Breast epithelium (tissue), 4 donors: ENCODE measurements at places on chromosomes 5 and 9. TPM values are rescaled to one million over a fixed set of nuclear protein-coding genes. Genes with fewer than 3 reads are reported as not detected.

- no peaks in the 10 kb centered on the region for H3K36me3 ChIP-seq
- no peak for DNase-seq
- no peaks in the 10 kb centered on the region for H3K4me1 ChIP-seq
- no peak overlapping the region for H3K27ac ChIP-seq
- no peak overlapping the region for H3K4me3 ChIP-seq
Measured at GRCh38 chr9:13598738-13599137, 319.2 kb upstream of the MPDZ start.

The CYSRT1 gene
- 0.29 TPM for total RNA-seq

DNA sequence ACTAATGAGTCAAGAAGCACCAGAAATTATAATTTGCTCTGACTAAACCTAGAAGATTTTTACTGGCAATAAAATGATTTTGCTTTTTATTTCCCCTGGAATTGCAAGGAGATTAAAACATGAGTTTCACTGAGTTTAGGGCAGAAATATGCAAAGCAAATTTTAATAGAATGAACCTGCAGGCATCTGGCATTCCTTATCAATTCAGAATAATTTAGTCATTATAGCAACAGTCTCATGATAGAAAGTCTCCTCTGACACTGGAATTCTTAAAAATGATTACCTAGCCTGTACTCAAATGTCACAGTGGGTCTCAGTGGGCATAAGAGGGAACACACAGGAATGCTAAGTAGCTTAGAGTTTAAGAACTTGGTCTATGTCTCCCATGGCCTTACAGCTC lies 195.9 kb downstream of the TTC39B start:
- H3K36me3 ChIP-seq, result no peaks in the 10 kb centered on the region
- no peak for DNase-seq
- no peaks in the 10 kb centered on the region for H3K4me1 ChIP-seq
- H3K27ac ChIP-seq, result no peak overlapping the region

GRCh38 chr9:89710697-89711096 lies 105.9 kb downstream of the GADD45G start:
- no peak overlapping the region for H3K4me3 ChIP-seq
- no peaks in the 10 kb centered on the region for H3K27me3 ChIP-seq
- peak overlapping the region; percentile 20 for H3K27ac ChIP-seq
- no peaks in the 10 kb centered on the region for H3K4me1 ChIP-seq
- H3K36me3 ChIP-seq, result no peaks in the 10 kb centered on the region
- DNase-seq, result no peak

The PCDHGB6 gene
- total RNA-seq, result 8.8 TPM

DNA sequence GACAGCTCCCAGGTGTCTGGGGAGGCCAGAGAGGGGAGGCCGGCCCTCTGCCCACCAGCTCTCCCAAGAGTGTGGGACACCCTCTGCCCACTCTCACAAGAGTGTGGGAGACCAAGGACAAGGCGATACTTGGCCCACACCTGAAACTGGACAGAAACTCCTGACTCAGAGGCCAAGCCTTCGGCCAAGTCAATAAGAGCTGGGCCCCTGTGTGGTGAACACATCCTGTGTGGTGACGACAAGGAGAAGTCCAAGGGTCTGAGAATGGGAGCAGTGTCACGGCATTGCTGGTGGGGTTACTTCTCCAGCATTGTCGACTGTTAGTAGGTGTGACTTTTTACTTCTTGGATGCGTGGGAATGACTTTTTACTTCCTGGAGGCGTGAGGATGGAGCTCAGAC lies 14.6 kb upstream of the F2RL1 start:
- no peaks in the 10 kb centered on the region for H3K36me3 ChIP-seq
- no peak for DNase-seq
- no peak overlapping the region for H3K4me3 ChIP-seq
- no peaks in the 10 kb centered on the region for H3K4me1 ChIP-seq
- H3K27me3 ChIP-seq, result no peaks in the 10 kb centered on the region

The IL3 gene
- total RNA-seq, result not detected

GRCh38 chr5:40812125-40812524 lies 14.0 kb upstream of the PRKAA1 start:
- no peak overlapping the region for H3K27ac ChIP-seq
- H3K4me1 ChIP-seq, result no peaks in the 10 kb centered on the region
- no peaks in the 10 kb centered on the region for H3K36me3 ChIP-seq
- no peaks in the 10 kb centered on the region for H3K27me3 ChIP-seq
- no peak for DNase-seq
- no peak overlapping the region for H3K4me3 ChIP-seq

The TXNDC8 gene
- not detected for total RNA-seq

The RNF130 gene
- total RNA-seq, result 114 TPM

The AP3S1 gene
- 74.7 TPM for total RNA-seq

GRCh38 chr9:88824711-88825110 lies 166.6 kb upstream of the S1PR3 start:
- no peaks in the 10 kb centered on the region for H3K27me3 ChIP-seq
- H3K4me3 ChIP-seq, result no peak overlapping the region
- DNase-seq, result no peak
- no peaks in the 10 kb centered on the region for H3K36me3 ChIP-seq
- H3K27ac ChIP-seq, result no peak overlapping the region

DNA sequence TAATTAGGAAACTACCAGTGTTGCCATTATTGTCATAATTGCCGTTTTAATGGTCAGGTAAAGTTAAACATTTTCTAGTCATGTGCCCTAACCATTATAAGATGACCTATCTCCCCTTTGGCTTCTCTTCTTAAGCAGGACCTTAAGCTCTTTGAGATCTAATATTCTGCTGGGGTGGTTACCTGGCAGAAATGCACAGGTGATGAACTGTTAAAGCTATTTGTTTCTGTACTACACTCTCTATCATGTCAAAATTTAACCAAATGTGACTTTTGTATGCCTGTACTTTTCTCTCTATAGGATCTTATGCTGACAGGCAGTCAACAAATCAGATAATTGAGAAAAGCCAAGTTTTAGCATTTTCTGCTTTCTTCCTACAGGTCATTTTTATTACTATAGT lies 23.3 kb downstream of the ALDH1A1 start:
- no peaks in the 10 kb centered on the region for H3K27me3 ChIP-seq
- no peak for DNase-seq
- no peaks in the 10 kb centered on the region for H3K36me3 ChIP-seq
- H3K4me1 ChIP-seq, result no peaks in the 10 kb centered on the region
- H3K27ac ChIP-seq, result no peak overlapping the region

DNA sequence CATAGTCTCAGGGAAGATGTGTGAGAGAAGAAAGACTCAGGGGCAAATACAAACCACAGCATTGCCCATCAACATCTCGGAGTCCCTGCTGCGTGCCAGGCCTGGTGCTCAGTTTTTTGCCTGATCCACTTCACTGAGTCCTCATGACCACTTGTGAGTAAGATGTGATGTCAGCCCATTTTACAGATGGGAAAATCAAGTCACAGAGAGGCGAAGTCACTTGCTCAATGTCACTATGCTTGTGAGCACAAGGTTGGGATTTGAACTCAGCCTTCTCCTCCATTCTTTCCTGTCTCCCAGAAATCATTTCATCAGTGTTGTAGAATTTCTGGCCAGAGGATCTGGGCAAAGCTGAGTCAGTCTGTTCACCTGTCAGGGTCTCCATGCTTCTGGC lies 34.6 kb upstream of the PSD2 start:
- no peaks in the 10 kb centered on the region for H3K4me1 ChIP-seq

The OTP gene
- not detected for total RNA-seq

GRCh38 chr5:18553269-18553668 lies 919.0 kb downstream of the TAF11L14 start:
- no peak overlapping the region for H3K4me3 ChIP-seq
- no peak for DNase-seq
- H3K27ac ChIP-seq, result no peak overlapping the region
- no peaks in the 10 kb centered on the region for H3K27me3 ChIP-seq
- H3K4me1 ChIP-seq, result no peaks in the 10 kb centered on the region
- no peaks in the 10 kb centered on the region for H3K36me3 ChIP-seq

The ADAMTSL1 gene
- total RNA-seq, result 3.6 TPM

DNA sequence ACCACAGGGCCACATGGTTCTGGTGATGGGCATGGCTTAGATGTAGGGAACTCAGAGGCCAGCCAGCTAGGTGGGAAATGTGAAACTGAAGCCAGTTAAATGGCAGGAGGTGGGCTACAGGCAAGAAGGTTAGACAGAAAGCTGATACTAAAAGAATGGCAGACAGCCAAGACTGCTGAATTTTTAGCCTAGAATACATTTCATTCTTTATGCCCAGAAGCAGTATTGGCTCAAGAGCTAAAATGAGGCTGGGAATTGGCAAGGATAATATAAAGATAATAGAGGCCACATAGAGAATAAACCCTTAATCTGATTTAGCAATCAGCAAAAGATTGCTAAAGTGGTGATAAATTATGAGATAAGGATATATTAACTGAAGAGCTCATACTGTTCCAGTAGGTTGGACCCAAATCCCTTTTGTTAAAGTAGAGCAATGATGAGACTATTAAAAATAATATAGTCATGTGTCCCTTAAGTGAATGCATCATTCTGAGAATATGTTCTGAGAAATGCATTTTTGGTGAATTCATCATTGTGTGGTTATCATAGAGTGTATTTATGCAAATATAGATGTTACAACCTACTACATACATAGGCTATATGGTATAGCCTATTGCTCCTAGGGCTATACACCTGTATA lies 234.3 kb downstream of the CHSY3 start:
- no peaks in the 10 kb centered on the region for H3K4me1 ChIP-seq
- no peak overlapping the region for H3K27ac ChIP-seq
- H3K36me3 ChIP-seq, result no peaks in the 10 kb centered on the region
- no peak overlapping the region for H3K4me3 ChIP-seq
